Jurkat, Clone E6-1 (cell line): ENCODE measurements at places on chromosomes 3 and 15.

GRCh38 chr3:4340411-4341335, 37.5 kb downstream of the SETMAR start:
- no peak for DNase-seq

GRCh38 chr3:43786526-43787305, 96.0 kb downstream of the ABHD5 start:
- no peak for DNase-seq

DNA sequence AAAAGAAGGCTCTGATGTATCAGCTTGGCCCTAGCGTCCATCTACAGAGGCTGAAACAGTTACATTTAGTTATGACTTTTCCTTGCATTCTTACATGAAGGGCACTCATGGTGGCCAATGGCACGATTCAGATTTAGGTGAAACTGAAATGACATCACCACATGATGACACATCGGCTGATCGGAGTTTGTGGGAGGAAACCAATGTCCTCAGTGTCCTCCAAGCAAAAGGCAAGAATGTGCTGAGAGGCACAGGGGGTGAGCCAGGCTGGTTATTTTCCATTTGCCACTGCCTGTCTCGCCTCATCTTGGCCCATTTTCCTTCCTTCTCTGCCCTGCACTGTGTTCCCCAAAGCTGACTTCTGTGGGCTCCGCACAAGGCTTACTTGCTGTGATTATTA, 34.4 kb downstream of the TARS3 start:
- DNase-seq: no peak

- DNase-seq: no peak
These were observed 5.5 kb downstream of the KLF13 start for GRCh38 chr15:31332020-31332680.

GRCh38 chr3:96700322-96701315, 113.8 kb upstream of the EPHA6 start:
- no peak for DNase-seq

DNA sequence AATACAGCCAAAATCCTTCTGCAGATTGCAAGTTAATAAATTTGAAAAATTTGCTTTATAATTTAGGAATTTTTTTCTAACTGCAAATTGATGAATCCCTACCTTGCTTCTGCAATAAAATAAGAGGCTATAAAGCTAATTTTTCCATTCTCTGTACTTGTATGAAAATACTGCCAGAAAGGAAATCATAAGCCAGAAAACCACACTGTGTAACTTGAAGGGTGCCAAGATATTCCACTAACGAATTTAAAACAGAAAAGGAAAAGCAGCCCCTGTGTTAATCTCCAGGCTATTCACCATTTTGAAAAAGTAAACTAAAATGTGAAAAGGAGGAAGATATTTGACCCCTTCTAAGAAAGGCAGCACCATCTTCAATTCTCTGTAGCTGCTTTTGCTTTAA, 557.9 kb upstream of the ZNF385D start:
- DNase-seq: no peak

GRCh38 chr15:98412852-98413251, 235.5 kb upstream of the IGF1R start:
- DNase-seq: no peak

- no peak for DNase-seq
These were observed 675 bp downstream of the PSMD6 start for GRCh38 chr3:64022451-64023186.

- no peak for DNase-seq
These were observed 54.4 kb upstream of the TLE3 start for GRCh38 chr15:70152070-70152480.

GRCh38 chr3:150035910-150036612, 65.4 kb upstream of the PFN2 start:
- DNase-seq: no peak

- DNase-seq: no peak
These were observed 84.9 kb upstream of the UBE2E1 start for GRCh38 chr3:23720885-23721284.

- DNase-seq: no peak
These were observed 21.6 kb downstream of the SNX33 start for GRCh38 chr15:75669191-75669878.

DNA sequence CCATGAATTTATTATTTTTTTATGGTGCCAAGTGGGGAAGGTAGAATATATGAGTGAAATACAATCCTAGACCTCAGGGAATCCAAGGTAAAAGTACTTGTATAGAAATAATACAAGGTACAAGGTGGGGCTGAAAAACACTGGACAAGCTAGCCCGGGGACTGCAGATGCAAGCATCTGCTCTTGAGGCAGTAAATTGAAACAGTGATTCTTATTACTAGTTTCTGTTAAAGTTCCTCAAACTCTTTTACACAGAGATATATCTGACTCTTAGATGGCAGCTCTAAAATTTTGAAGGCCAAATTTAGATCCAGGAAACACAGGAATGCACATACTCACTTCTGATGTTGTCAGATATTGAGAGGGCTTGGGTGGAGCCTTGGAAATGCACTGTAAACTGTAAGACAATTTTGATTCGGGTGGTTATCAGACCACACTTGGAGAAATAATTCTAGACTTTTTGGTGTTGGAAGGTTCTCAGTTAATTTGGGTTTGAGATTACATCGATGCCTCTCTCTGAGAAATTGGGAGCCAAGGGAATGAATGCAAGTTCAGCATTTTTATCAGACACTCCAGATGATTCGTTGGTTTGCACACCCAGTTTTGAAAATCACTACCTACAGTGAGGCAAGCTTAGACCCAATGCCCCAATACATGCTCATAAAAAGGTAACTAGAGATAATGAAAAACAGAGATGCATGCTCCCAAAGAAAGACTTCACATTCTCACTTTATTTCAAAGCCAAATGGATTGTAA, 7.3 kb downstream of the TP63 start:
- DNase-seq: no peak

GRCh38 chr3:144437989-144438388, 466.4 kb downstream of the DIPK2A start:
- DNase-seq: no peak

GRCh38 chr15:37101980-37102304, 1.6 kb upstream of the MEIS2 start:
- DNase-seq: peak; percentile 12

GRCh38 chr15:80028937-80029336, 30.5 kb upstream of the ZFAND6 start:
- no peak for DNase-seq

- no peak for DNase-seq
These were observed 43.6 kb upstream of the CNOT10 start for GRCh38 chr3:32641356-32641755.

DNA sequence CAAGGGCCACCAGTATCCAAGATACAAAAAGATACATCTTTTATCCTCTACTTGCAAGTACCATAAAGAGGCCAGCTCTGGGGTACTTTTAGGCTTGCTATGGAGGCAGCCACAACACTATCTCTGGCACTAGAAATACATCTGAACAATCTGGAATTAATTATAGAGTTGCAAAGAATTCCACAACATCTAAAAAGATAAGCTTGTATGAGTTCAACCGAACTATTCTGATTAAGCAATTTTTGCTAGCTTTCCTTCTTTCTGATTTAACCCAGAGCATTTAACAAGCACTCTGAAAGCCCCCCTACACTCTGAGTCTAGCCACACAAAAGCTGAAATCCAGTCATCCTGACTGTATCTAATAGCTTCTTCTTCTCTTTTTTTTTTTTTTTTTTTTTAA, 95.4 kb downstream of the FRMD5 start:
- DNase-seq: no peak

DNA sequence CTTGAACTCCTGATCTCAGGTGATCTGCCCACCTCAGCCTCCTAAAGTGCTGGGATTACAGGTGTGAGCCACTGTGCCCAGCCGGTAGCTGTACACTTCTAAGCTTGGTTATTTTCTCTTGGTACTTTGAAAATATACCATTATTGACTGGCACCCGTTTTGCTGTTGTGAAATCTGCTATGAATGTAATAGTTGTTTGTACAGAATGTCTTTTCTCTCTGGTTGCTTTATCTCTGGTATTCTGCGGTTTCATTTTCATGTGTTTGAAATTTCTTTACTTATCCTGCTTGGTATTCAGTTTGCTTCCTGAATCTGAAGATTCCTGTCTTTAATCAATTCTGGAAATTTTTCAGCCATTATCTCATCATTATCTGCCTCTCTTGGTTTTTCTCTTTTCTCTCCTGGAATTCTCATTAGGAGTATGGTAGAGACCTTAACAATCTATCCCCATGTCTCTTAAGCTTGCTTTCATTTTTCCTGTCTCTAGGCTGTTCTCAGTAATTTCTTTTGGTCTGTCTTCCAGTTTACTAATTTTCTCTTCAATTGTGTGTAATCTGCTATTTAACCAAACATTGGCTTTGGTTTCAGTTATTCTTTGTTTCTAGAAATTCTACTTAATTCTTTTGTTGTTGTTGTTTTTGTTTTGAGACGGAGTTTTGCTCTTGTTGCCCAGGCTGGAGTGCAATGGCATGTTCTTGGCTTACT, 2.8 kb upstream of the PAK2 start:
- no peak for DNase-seq

- no peak for DNase-seq
These were observed 8.7 kb downstream of the KIF7 start for GRCh38 chr15:89646416-89647141.

DNA sequence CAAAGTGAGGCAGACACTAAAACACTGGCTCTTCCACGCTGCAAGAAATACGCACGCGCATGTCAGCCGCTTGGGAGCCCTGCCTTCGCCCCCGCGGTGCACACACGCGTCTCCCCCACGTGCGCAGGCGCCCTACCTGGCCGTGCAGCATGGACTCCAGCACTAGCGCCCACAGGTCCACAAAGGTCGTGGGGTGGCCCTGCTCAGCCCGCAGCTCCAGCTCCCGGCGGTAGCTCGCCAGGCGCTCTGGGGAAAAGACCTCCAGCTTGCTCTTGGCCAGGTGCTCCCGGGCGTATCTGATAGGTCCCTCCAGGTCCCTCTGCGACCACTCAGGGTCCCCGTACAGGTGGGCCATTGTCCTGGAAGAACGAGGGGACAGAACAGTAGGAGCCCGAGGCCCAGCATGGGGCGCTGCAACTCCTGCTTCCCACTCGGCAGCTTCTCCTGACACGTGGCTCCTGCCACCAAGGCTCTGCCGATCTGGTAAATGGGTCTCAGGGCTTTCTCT, 14.9 kb downstream of the PLA2G4D start:
- no peak for DNase-seq

DNA sequence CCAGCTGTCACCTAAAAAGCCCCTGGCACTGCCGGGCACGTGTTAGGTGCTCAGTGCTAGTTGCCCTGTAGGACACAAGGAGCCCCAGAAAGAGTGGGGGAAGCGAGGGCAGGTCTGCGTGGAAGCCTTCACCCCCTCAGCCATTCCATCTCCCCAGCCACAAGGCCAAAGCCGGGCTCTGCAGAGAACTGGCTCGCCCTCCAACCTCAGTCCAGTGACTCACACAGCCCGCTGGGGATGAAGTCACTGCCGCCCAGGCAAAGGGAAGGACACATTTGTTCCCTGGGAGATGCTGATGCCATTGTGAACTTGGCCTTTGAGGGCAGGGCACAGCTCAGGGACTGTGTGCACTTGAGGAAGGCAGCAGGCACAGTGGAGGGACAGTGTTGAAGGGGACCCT, 48.1 kb downstream of the IQSEC1 start:
- DNase-seq: no peak

GRCh38 chr3:184156522-184156955, 1.4 kb downstream of the DVL3 start:
- DNase-seq: no peak

DNA sequence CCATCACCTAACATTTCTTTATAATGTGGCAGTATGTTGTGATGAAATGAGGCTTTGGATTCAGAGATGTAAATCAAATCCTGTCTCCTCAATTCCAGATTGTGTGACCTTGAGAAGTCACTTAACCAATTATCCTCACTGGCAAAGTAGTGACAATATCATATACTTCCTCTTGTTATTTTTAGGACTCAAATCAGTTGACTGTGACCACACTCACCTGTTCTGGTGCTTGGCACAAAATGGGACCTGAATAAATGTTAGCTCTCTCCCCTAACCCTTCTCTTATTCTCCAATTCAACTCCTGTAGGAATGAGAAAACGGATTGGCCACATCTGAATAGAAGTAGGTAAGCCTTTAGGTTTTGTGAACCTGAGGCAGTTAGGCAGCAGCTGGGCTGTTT, 42.1 kb downstream of the IQCH start:
- DNase-seq: no peak

- DNase-seq: no peak
These were observed 116.5 kb downstream of the NEK10 start for GRCh38 chr3:27252646-27253045.

GRCh38 chr3:15794303-15794771, 3.4 kb downstream of the ANKRD28 start:
- DNase-seq: no peak

DNA sequence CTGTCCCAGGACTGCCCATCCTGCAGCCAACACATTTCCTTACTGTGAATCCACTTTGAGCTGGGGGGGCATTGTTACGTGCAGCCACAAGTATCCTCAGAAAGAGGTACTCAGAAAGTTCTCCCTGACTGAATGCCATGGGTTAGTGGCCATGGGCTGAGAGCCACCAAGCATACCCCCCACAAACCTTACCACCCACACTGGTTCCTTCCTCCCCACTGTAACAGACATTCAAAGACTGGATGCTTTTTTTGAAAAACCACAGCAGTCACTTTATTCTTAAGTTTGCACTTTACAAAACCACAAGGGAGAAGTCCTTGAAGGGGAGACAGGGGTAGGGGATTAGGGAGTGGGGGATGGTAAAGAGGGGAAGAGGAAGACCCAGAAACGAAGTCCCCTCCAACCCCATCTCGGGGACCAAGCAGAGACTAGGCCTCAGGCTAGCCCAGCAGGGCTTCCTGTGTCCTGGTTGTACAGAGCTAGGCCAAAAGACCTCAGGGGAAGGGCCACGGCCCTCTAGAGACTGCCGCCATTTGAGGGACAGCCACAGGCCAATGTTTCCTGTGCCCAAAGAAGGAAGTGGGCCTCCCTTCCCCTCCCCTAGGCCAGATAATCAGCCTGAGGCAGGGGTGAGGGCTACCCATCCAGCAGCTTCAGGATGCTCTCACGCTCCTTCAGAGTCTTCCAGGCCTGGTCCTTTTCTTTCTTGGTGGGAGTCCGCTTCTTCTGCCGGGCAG, 10.1 kb upstream of the CAMK1 start:
- DNase-seq: peak; percentile 95

- no peak for DNase-seq
These were observed 1.5 kb downstream of the DLL4 start for GRCh38 chr15:40930430-40931299.

DNA sequence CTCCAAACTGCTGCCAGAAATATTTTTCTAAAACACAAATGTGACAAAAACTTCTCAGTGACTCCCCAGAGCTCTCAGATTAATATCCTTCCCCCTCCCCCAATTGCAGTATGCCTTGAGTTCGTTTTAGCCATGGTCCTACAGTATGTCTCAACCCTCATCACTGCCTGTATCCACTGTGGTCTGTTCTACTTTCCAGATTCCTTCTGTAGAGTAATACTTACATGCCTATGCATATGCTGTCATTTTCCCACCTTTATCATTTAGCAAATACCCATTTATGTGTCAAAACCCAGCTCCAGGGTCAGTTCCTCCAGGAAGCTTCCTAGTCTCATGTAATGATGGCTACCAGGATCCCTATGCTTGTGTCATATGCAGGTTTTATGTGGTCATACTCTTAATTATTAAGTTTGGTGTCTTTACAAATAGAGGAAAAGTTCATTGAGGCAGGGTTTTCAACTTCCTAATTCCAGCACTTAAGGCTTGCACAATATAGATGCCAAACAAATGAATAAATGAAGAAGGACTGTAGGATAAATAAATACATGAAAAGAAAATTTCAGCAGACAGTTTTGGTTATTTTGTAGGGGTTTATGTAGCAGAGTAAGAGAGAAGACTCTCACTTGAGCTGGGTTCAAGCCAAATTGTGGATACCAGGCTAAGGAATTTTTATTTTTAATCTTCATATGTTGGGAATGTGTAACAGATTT, 170.8 kb downstream of the ALCAM start:
- no peak for DNase-seq

- no peak for DNase-seq
These were observed 45.1 kb downstream of the CCDC191 start for GRCh38 chr3:114011059-114011797.
